ENCODE measurements at places on chromosomes 4 and X.

- DNase-seq: no peak
These were observed 258.1 kb upstream of the IL1RAPL1 start for GRCh38 chrX:28329156-28329555.

DNA sequence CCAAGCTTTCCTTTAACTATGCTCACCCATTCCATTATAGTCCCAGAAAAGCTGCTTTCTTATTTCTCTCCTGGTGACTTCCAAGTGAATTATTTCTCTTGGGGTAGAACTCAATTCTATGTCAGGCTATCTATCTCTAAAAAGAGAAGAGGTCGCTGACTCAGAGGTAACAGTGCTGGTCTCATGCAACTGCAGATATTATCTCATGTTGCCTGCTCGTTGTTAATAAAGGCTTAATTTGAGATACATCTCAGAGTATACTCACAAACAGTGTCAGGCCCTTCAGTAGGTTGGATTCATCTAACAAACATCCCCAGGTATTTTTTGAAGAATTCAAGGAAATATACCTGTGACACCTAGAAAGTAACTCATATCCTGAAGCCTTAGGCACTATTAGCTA is 2.7 kb downstream of the TMEM154 start:
- DNase-seq: no peak

- DNase-seq: peak; percentile 71
These were observed 57.4 kb downstream of the TSC22D3 start for GRCh38 chrX:107718156-107718621.

- no peak for DNase-seq
These were observed 47.0 kb downstream of the SCLT1 start for GRCh38 chr4:129046055-129046959.

DNA sequence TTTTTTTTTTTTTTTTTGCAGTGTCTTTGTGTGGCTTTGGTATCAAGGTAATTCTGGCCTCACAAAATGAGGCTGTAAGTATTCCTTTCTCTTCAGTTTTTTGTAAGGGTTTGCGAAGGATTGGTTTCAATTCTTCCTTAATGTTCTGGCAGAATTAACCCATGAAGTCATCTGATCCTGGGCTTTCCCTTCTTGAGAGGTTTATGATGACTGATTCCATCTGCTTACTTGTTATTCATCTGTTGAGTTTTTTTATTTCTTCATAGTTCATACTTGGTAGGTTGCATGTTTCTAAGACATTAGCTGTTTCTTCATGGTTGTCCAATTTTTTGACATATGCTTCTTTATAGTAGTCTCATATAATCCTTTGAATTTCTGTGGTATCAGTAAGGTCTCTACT is 181.4 kb upstream of the PDE5A start:
- DNase-seq: no peak

DNA sequence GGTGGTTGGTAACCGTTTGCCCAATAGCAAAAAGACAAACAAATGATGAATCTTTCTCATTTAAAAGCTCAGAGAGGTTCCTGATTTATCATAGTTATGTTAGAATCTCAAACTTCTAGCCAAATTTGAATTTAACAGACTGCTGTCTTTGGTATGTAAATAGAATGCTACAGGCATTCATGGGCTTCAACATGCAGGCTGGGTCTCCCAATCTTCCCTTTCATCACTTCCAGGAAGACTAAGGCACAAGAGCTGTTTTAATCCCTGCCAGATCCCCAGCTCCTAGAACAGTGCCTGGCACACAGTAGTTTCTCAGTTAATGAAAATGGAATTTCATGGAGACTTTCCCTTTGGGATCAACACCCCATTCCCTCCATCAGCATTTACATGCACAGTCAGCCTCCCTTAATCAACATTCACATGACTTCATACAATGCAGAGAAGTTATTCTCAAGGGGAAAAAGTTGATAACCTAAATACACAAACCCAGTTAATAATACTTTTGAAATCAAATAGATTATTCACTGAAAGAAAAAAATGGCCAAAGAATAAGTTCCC is 107.6 kb upstream of the C1QTNF7 start:
- no peak for DNase-seq

GRCh38 chr4:140298001-140298400 is 75.4 kb upstream of the SCOC start:
- no peak for DNase-seq
